HT1080 (cell line): ENCODE measurements at places on chromosomes 6 and 20.

DNA sequence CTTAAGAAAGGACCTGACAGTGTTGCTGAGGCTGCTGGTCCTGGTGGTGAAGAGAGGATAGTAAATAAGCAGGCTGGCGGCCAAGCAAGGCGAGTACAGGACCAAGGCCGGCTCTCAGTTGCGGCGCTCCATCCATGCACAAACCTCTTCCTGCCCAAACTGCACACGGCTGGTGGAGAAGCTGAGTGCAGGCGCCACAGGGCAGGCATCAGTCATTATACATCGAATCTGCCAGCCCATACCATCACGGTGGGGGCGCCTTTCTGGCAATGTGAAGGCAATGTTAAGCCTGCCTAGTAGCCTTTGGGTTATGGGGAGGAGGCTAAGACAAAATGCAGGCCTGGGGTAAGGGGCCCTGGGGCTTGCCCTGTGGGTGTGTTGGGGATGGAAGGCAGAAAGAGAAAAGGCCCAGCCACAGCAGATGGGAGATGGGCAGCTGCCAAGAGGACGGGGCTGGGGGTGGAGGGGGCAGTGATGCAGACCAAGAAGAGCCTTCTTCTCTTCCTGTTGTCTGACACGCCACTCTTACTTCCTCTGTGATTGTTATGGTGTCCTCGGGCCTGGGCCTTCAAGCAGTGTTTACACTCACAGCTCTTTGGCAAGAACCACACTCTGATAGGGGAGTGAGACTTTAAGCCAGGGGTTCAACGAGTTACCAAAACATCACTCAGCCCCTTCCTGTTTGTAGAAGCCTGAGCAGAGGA is 20.3 kb upstream of the KCNK16 start:
- DNase-seq = no peak

DNA sequence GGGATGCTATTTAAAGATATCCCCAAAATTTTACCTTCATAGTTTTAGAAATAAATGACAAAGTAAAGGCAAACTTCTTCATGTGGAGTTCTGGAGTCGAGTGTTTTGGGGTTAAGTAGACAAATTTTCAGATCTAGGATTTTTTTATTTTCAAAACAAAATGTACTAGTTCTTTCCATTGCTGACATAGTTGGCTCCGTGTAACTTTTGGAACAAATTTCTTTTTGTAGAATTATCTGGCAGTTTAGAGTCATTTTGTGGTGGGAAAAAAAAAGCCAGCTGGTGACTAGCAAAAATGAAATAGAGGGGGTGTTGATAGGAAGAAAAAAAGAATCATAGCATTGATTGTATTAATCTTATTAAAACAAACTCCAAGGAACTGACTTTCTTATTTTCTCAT is 131.6 kb upstream of the TCF21 start:
- no peak for DNase-seq

DNA sequence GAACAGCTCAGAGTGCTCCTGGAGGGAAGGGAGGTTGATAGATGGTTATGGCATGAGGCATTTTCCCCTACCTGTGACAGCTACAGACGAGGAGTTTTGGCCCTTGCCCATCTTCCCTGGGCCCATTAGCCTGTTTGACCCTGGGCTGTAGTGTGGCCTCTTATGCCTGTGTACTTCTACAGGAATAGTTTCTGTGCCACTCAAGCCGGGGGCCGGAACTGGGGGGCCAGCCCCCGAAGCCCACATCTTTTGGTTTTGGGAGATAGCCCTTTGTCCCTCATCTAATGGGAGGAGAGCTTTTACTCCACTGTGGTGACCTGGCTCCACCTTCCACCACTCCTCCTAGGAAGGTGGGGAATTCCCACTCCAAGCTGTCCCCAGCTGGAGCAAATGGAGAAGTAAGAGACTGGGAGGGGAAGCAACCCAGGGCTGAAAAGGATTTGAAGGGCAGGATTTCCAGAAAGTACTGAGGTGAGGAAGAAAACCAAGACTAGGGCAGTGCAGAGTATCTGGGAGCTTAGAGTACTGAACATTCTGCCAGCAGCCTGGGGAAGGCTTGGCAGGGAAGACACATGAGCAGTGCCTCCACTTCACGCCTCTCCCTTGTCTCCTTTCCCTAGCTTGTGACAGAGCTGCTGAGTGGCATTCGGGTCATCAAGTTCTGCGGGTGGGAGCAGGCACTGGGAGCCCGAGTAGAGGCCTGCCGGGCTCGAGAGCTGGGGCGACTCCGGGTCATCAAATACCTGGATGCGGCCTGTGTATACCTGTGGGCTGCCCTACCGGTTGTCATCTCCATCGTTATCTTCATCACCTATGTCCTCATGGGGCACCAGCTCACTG is 6.9 kb downstream of the ABCC10 start:
- no peak for DNase-seq

GRCh38 chr6:138347864-138348263 is 29.8 kb upstream of the SMIM28 start:
- DNase-seq = no peak

DNA sequence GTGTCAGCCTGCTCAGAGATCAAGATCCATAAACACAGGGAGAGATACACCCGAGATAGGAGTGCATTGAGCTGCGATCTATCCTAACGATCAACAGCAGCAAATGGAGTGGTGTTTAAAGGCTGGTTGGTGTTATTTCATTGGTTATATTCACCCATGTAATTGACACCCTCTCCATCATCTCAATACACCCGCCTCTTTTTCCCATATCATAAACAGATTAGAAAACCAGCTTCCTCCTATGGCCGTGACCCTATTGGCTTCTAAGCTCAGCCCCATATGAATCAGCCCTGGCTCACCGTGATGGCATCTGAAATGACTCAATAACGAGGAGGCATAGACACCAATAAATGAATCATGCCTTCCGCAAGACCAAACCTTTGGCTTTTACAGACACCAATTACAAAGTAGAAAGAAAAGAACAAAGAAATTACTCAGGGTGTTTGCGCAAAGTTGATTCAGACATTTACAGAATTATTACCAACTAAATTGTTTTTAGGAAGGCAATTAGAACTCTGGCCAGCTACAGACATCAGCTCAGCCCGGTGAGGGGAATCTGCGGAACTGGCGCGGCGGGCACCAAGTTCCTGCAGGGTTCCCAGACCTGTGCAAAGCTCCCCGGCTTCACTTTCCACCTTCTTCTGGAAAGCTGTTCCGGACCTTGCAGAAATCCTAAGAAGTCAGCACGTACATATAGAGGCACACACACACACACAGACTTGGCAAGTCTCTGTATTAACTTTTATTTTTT is 11.5 kb downstream of the PMEPA1 start:
- DNase-seq = peak; percentile 100

- DNase-seq = no peak
These were observed 5.2 kb downstream of the VWA7 start for GRCh38 chr6:31771992-31772358.

- DNase-seq = peak; percentile 66
These were observed 76.4 kb upstream of the RNF24 start for GRCh38 chr20:4091490-4092479.

DNA sequence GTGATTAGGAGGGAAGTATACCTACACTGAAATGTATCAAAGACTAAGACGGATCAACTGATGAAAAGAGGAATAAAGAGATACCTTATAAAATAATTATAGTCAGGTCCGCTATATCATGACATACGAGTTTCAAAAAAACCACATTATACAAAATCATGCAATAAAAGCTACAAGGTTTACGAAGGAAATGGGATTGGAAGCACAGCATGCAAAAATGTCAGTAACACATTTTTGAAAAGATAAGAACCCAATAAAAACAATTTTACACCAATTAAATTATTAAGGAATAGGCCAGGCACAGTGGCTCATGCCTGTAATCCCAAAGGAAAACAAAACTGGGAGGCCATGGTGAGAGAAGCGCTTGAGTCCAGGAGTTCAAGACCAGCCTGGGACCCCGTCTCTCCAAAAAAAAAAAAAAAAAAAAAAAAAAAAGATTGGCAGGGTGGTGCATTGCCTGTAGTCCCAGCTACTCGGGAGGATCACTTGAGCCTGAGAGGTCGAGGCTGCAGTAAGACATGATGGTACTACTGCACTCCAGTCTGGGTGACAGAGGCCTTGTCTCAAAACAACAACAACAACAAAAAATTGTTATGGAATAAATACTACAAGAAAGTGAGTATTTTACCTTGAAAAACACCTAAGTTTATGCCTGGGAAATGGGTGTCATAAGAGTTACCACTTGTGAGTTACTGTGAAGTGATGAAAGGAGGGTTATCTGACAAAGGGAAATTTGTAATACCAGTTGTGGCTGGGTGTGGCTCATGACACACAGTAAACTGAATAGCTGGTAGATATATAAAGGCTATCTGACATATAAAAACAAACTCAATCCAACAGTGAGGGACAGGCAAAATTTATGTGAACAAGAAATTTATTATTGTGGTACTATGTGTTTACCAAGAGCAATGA is 45.2 kb downstream of the RANBP9 start:
- no peak for DNase-seq

- DNase-seq = no peak
These were observed 183.7 kb downstream of the CD109 start for GRCh38 chr6:73879501-73880293.

DNA sequence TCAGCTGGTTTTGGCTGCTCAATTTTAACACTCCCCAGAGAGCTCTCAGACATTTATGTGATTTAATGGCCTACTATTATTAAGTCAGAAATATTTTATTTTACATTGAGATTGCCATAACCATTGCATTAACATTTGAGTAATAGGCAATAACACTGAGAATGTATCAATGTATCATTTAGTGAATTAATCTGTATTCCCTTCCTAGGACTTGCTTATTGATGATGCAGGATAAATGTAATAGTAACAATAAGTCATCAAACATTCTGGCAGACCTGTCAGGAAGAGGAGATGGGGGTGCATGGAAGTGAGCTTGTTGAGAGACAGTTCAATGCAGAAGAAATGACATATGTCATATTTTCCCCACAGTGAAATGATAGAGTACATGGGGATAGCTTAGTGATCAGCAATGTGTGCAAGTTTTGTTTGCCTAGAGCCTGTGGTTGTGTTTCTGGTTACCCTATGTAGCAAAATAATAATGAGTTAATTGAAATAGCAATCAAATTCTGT is 458.9 kb downstream of the EYS start:
- no peak for DNase-seq

DNA sequence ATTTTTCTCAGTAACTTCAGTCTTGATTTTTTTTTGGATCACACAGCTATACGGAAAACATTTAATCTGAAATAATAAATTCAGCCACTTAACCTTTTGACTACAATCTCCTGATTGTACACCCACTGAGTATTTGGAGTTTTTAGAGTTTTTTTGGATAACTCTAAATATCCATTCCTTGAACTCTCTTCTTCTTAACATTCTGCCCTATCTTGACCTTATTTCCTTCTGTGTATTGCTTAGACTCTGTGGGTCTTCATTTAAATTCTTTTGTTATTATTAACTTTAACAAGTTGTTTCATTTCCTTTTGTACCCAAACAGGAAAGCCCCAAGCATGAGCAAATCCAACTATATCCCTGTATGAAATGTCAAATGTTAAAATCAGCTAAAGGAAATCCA is 170.2 kb upstream of the PTCHD4 start:
- DNase-seq = no peak

DNA sequence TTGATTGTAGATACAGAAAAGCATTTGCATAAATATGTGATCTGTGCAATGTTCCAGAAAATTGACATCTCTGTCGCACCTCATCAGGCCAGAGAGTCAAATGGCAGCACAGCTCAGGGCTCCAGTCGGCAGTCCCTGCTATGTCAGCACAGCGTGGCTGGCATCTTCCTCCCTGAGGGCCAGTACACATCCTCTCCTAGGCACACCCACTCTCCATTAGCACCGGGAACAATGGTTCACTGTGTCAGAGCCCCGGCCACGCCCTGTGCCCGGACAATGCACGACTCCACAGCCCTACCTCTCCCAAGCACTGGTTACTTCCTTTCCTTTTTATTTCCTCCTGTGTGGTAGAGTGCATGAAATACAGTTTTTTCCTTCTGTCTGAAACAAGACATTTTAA is 114.9 kb downstream of the FOXC1 start:
- peak; percentile 90 for DNase-seq

- DNase-seq = peak; percentile 6
These were observed 103.2 kb upstream of the TIAM2 start for GRCh38 chr6:154891901-154892300.

DNA sequence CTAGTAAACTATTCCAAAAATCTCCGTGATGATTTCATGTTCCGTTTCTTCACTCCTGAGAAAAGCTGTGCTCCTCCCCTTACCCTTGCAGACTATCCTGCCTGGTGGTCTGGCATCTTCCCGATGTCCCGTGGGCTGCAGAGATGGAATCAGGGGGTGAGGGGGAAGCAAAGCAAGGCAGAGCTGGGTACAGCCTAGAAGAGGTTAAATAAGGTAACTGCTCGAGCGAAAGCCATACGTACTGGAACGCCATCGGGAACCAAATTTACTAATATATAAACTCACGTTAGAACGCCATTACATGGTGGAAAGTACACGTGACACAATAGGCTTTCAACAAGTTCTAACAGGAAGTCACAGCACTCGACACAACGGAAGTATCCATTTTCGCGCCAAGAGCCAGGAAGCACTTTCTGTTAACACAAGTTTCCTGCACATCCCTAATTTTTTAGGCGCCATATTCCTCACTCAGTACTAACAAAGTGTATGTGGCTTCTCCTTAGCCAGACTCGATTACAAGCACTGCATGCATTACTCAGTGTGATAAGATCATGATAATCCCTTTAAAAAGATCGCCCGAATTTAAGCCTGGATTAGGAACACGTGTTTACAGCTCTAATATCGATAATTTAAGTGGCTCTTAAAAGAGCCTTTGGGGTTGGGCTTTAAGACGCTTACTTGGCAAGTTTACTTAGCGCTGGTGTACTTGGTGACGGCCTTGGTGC is 101.6 kb upstream of the PRSS16 start:
- peak; percentile 90 for DNase-seq

DNA sequence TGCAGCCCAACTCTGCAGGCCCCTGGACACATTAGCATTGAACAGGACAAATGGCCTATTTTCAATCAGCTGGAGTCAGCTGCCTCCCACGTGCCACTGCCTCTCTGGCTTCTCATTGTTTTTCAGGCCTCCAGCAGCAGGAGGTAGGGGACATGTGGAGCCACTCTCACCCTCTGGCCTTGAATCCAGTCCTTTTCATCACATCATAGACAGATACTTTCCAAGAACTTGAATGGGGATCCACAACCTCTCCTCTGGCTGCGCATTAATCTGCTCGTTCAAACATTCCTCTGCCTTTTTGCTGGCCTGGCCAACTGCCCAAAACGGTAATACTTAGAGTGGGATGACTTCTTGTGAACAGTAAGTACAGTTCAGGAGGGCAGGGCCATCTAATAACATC is 592.3 kb downstream of the PKHD1 start:
- no peak for DNase-seq

DNA sequence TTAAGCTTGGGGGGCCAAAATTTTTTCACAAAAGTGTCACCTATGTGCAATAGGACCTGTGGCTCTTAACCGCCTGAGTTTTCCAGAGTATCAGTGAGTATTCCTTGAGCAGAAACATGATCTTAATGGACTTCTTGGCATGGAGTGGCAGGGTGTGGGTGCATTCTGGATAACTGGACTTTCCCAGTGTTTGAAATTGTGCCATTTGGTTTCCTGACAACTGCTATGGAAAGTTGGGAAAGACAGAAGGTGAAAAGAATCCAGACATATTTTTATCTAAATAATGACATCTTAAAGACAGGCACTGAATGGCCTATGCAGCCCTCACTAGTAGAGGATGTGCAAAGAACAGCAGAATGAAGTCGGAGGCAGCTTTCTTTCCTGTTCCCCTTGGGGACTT is 34.3 kb upstream of the ADTRP start:
- DNase-seq = no peak

GRCh38 chr6:33547499-33547898 is 32.6 kb downstream of the BAK1 start:
- DNase-seq = no peak

- DNase-seq = peak; percentile 90
These were observed 103.0 kb downstream of the SASH1 start for GRCh38 chr6:148445620-148446019.

GRCh38 chr6:22036699-22037098 is 260.1 kb downstream of the PRL start:
- DNase-seq = no peak
